ENCODE measurements at places on chromosomes 4 and X.

- peaks cover 18% of the 10 kb centered on the region for H3K4me1 ChIP-seq
- H3K4me3 ChIP-seq: no peak overlapping the region
- peaks cover 18% of the 10 kb centered on the region for H3K36me3 ChIP-seq
- H3K27ac ChIP-seq: no peak overlapping the region
- no peak for DNase-seq
Measured at GRCh38 chr4:169124661-169125060, 114.6 kb upstream of the CBR4 start.

- H3K27ac ChIP-seq: no peak overlapping the region
- H3K27me3 ChIP-seq: no peaks in the 10 kb centered on the region
- H3K4me3 ChIP-seq: no peak overlapping the region
- no peaks in the 10 kb centered on the region for H3K4me1 ChIP-seq
- no peak for DNase-seq
Measured at GRCh38 chrX:153450949-153451277, 5.1 kb upstream of the TREX2 start.

GRCh38 chrX:105882581-105883275 is 60.4 kb downstream of the NRK start:
- H3K4me1 ChIP-seq: peaks cover 18% of the 10 kb centered on the region
- H3K27me3 ChIP-seq: no peaks in the 10 kb centered on the region
- H3K36me3 ChIP-seq: no peaks in the 10 kb centered on the region
- H3K4me3 ChIP-seq: no peak overlapping the region
- no peak for DNase-seq

GRCh38 chr4:103012551-103012950 is 7.0 kb downstream of the SLC9B1 start:
- H3K36me3 ChIP-seq: no peaks in the 10 kb centered on the region
- H3K27me3 ChIP-seq: no peaks in the 10 kb centered on the region
- DNase-seq: no peak
- H3K4me1 ChIP-seq: peaks cover 23% of the 10 kb centered on the region

DNA sequence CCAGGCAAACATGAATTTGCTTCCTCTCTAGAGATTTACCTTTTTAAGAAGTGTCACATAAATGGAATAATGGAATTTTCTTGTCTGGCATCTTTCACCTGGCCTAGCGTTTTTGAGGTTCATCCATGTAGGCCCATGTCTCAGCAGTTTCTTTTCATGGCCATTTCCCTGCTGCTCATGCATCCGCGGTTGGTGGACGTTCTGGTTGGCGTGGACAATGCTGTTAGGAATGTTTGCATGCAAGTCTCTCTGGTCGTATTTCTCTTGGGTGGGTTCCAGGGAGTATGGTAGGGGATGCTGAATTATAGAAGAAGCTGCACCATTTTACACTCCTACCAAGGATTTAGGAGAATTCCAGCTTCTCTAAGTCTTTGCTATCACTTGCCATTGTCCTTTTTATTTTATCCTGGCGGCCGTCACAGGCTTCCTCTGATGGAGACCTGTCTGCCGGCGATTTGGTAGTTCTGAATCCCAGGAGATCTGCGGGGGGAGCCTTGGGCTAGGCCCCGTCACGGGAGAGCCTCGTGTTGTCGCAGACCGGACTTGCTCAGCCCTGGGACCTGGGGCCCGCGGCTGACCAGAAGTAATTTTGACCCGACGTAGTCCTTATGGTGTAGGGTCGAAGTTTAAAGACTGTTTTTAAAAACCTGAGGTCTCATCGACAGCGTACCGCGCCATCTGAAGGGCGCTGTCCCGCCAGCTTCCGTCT is 56.9 kb upstream of the TADA2B start:
- H3K27me3 ChIP-seq: no peaks in the 10 kb centered on the region
- peaks cover 50% of the 10 kb centered on the region for H3K4me1 ChIP-seq
- peak overlapping the region; percentile 99 for H3K27ac ChIP-seq
- peak overlapping the region; percentile 90 for H3K4me3 ChIP-seq

DNA sequence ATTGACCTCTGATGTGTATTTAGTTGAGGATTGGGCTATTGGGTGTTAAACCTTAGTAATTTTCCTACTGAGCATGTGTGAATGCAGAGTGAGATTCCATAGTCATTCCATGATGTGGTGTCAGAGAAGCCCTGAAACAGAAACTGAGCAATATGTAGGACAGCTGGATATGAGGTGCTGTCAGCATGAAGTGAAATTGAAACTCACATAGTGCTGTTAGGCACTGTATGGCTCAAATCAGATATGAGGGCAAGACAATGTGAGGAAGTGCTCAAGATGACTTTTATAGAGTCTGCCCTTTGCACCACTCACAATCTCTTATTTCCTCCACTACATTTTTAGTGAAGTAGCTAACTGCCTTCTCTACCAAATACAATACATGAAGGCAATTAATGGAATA is 188.3 kb downstream of the SH3BGRL start:
- H3K27me3 ChIP-seq: no peaks in the 10 kb centered on the region
- no peaks in the 10 kb centered on the region for H3K4me1 ChIP-seq
- H3K4me3 ChIP-seq: no peak overlapping the region
- no peak overlapping the region for H3K27ac ChIP-seq

DNA sequence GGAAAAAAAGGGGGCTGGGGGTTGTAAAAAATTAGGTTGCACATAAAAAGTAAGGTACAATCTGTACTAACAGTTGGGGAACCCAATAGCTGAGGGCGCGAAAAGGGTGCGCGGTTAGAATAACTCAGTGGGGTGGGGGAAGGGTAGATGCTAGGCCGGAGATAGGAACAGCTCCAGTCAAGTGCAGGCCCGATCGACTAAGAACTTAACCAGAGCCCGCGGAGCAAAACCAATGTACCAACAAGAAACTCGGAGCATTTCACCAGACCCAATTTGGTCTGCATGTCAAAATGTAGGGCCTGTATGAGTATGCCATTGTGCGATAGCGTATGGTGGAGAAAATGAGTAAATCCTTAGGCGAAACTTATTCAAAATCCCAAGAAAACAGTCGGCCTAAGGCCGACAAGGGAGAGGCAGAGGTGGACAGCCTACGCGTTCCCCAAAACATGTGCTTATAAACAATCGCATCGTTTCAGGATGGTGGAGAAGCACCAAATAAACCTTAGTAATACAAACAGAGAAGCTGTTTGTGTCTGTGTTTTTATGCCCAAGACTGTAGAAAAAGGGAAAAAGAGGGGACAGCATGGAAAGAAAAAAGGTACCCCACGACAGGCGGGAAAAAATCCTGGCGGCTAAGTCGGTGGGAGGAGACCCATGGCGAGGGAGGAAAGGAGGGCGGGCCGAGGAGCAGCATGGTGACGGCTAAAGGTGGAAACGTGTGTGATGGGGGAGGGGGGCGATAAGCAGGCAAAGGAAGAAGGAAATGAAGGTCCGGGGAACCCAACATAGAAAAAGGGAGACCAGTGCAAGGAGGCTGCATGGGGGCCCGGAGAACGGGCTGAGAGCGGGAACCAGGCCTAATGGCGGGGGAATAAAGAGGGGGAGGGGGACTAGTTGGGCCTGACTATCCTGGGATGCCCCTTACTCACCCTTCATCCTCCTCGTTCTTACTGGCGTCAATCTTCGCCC is 990 bp downstream of the HNRNPD start:
- H3K27me3 ChIP-seq: no peaks in the 10 kb centered on the region
- peaks cover 46% of the 10 kb centered on the region for H3K4me1 ChIP-seq
- peak; percentile 68 for DNase-seq
- peak overlapping the region; percentile 91 for H3K4me3 ChIP-seq

DNA sequence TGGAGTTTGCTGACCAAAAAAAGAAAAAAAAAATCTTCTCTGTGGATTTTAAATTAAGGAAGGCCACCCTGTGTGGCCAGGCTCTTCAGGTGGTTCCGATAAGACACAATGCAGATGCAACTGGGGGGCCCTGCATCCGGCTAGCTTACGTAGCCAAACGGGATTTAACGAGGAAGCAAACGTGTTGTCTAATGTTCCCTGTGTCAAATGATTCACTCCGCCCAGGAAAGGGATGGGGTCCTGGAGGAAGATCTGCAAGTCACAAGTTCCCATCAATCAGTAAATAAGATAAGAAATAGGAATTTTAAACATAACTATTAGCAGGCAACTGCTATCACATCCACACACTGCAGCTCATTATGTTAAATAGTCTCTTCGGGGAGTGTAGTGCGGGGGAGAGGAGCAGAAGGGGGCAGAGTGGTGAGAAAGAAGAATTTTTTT is 216.4 kb upstream of the GYPA start:
- peaks cover 61% of the 10 kb centered on the region for H3K4me1 ChIP-seq
- peak overlapping the region; percentile 81 for H3K27ac ChIP-seq

- peaks cover 19% of the 10 kb centered on the region for H3K27me3 ChIP-seq
- peak overlapping the region; percentile 63 for H3K4me3 ChIP-seq
- DNase-seq: peak; percentile 48
- peaks cover 8% of the 10 kb centered on the region for H3K4me1 ChIP-seq
- peak overlapping the region; percentile 10 for H3K27ac ChIP-seq
- H3K36me3 ChIP-seq: peaks cover 6% of the 10 kb centered on the region
Measured at GRCh38 chr4:109560687-109561461, 828 bp downstream of the MCUB start.

- H3K27ac ChIP-seq: no peak overlapping the region
- peaks cover 6% of the 10 kb centered on the region for H3K36me3 ChIP-seq
- DNase-seq: no peak
- peaks cover 4% of the 10 kb centered on the region for H3K4me1 ChIP-seq
Measured at GRCh38 chrX:10167573-10167972, 10.8 kb downstream of the CLCN4 start.

- H3K36me3 ChIP-seq: peaks cover 27% of the 10 kb centered on the region
- peaks cover 14% of the 10 kb centered on the region for H3K4me1 ChIP-seq
- no peak for DNase-seq
- H3K27me3 ChIP-seq: no peaks in the 10 kb centered on the region
Measured at GRCh38 chr4:5632571-5632970, 75.8 kb downstream of the EVC2 start.

Measured in mesothelial cell of epicardium (in vitro differentiated cells).